ENCODE measurements at places on chromosomes 5 and 9.

DNA sequence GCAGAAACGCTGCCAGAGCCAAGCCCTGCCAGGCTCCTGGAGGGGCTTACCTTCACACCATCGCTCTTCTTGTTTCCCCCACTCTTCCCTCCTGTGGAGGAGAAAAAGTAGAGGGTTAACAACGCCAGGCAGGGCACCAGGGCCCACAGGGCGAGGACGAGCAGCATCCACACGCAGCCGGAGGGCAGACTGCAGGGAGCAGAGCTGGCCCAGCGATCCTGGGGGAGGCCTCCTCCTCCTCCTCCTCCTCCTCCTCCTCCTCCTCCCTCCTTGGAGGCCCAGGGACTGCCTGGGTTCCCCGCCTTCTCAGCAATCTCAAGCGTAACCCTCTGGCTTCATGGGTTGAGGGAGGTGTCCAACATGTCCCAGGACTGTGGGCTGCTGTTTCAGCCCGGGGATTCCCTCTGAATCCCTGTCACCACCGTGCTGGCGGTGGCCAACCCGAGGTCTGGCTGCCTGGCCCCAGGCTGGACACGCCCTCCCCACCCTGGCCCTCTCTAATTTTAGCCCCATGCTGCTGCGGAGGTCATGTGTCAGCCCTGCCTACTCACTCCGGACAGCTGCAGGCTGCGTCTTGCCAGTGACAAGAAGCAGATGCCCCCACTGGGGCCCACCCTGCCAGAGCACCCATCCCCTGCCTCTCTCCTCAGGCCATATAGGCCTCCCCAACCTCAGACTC lies 44.3 kb downstream of the CAMK2A start:
- DNase-seq, result no peak

DNA sequence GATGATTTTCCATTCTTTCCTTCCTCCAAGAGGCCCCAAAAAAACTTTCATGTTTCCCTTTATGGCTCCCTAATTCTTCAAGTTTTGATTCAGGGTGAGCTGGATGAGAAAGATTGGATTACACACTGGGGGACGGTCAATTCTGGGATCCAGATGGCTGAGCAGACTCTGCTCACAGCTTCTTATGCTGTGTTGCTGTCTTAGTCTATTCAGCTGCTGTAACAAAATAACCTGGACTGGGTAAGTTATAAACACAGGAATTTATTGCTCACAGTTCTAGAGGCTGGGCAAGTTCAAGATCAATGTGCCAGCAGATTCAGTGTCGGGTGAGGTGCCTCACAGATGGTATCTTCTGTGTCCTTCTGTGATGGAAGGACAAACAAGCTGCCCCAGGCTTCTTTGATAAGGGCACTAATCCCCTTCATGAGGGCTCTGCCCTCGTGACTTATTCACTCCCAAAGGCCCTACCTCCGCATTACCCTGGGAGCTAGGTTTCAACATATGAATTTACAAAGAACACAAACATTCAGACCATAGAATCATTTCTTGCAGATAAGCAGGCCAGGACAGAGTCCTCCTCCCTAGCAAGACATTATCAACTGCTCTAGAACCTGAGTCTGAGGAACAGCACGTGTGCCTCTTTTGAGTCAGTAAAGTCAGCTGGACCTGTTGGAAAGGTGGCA lies 23.1 kb upstream of the SMAD5 start:
- DNase-seq, result no peak

DNA sequence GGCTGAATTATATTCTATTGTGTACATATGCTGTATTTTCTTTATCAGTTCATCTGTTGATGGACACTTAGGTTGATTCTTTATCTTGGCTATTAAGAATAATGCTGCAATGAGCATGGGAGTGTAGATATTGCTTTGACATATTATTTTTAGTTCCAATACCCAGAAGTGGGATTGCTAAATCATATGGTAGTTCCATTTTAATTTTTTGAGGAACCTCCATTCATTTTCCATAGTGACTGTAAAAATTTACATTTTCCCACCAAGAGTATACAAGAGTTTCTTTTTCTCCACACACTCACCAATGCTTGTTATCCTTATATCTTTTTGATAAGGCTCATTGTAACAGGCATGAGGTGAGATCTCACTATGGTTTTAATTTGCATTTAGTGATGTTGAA lies 19.4 kb downstream of the JAK2 start:
- DNase-seq, result no peak

GRCh38 chr9:121883281-121884056 lies 209.6 kb downstream of the TTLL11 start:
- DNase-seq, result no peak

DNA sequence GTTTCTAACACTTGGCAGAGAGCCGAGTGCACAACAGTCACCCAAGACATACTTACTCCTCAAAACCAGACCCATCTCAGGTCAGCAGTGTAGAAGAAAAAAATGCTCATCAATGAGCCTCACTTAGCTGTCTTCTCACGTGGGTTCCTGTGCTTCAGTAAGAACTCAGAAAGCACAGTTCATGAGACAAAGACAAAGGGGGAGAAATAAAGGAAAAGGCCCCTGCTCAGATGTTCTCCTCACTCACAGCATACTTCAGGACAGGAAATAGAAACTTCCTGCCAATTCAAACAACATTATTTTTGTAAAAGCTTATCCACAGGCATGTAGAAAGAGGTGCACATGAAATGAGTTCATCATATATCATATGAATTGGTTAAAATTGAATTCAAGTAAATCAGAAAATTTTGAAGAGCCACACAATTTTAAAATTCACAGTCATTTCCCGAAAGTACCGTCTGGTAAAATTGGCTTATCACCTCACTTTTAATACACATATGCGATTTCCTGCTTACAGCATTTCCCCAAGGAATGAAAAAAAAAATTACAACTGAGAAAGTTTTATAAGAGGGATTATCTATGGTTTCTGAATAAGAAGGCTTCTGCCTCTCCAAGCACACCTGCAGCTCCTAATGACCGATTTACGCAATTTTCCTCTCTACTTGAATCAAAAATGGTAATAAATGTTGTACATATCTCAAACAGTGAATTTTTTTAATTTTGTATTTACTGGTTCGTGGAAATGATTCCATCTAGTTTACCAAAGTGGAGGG lies 328.3 kb downstream of the TMEM167A start:
- no peak for DNase-seq

Measured in kidney (tissue), 22 donors.